ENCODE measurements at places on chromosomes 4 and X.

DNA sequence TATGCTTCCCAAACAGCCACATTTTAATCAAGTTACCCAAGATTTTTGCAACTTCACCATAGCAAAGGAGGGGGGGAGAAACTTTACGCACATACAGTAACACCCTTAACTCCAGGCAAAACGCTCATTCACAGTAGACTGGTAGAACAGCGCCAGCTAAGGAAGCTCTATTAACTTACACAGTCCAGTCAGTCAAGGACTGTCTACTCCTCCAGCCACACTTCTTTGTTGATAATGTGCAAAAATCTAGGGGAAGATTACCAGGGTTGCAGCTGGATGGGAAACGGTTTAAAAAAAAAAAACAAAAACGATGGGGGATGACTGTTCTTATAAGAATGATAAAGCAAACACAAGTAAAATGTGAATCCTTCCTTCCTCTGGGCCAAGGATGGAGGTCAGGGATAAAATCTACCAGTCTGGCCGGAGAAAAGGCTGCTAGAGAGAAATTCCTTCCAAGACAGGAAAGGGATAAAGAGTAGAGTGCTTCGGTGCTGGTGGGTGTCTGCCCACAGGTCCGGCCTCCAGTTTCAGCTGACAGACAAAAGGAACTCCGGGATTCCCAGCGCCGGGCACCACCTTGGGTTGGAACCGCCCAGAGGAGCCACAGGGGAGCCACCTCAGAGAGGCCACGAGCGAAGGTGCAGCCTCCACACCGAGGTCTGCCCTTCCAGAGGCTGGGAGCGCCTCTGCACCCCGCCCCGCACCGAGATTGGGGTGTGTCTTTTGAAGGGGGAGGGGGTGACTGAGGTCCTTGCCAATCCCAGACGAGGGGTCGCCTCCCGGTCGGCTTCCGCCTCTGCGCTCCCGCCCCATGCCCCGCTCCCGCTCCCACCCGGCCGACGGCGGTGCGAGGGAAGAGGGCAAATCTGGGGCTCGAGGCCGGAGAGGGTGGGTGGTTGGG is 811 bp downstream of the ANKRD50 start:
- peak; percentile 90 for DNase-seq

DNA sequence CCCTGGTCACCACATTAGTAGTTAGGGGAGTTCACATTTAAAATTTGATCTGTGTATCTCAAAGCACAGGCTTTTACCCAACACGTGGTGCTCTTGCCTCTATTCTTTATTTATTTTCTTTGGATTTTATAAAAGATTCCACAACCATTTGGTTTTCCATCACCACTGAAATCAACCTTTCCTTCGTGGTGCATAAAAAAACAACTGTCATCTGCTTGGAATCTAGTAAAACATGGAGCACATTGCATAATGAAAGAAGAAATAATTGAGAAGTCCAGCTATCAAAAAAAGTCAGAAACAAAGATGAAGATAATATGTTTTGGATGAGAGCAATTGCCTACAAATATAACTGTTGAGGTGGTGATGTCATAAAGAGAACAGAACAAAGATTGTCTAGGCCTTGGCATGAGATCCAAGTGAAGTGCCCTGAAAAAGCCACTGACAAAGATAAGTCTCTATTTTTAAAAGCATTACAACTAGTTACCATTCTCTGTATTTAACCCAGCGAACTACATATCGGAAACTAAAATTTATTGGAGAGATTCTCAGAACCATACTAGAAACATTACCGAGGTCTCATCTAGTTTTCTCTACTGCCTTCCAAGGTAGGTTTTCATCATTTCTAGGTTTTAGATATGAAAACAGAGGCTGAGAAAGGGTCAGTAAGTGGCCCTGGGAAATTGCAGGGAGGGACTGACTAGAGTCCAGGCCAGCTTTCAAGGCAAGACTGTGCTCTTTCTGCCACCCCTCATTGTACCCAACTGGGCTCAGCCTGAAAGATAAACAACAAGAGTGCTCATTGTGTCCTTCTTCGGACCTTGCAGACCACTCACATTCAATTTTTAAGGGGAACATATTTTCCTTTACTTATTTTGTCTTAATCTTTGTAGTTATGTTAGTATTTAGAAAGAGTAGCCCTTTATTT is 127.3 kb downstream of the MAD2L1 start:
- no peak for DNase-seq

GRCh38 chrX:136171420-136171819 is 24.1 kb downstream of the FHL1 start:
- DNase-seq: no peak

DNA sequence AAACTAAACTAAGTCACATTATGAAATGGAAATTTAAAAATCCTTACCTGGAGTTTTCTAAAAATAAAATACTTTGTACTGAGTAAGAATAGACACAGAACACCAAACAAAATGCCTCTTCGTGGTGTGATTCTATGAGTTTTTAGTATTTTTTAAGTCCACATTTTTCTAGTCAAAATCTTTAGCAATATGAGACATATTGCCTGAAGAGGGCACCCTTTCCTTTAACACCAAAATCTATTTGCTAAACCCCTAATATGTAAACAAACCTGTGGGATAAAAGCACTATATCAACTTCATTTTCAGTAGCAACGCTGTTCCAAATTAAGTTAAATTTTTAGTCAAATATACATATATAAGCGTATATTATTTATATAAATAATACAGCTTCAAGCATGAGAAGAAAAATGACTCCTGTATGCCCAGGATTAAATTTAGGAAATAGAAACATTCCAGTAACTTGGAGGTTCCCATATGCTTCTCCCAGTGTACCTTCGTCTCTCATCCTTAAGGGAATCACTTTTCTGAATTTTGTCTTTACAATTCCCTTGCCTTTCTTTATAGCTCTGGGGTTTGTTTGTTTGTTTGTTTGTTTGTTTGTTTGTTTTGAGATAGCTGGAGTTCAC is 23.0 kb upstream of the PGM2 start:
- DNase-seq: no peak

GRCh38 chrX:120617996-120618630 is 11.7 kb downstream of the C1GALT1C1 start:
- no peak for DNase-seq

- DNase-seq: no peak
These were observed 321.9 kb upstream of the PRPS2 start for GRCh38 chrX:12469296-12469695.

GRCh38 chr4:92305878-92306520 is 2.2 kb downstream of the GRID2 start:
- DNase-seq: no peak

- no peak for DNase-seq
These were observed 54.6 kb upstream of the CLDN34 start for GRCh38 chrX:9912351-9913145.

DNA sequence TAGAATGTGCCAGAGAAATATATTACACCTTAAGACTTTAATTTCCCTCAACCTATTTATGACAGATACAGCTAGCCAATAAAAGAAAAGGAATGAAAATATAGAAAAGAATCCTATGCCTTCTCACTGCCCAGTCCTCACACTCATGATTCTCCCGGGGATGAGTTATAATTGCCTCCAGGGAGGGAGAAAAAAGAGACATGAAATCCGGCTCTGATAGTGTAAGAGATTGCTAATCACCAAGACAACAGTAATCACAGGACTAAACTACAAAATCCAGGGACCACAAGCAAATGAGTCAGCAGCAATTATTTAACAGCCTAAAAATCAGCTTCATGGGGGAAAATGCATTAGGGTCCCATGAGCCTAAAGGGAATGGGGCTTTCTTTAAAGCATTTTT is 95.9 kb upstream of the DUSP21 start:
- DNase-seq: no peak

All from right hindlimb (tissue), 1 donor.